ENCODE measurements at places on chromosomes 11 and 22.

DNA sequence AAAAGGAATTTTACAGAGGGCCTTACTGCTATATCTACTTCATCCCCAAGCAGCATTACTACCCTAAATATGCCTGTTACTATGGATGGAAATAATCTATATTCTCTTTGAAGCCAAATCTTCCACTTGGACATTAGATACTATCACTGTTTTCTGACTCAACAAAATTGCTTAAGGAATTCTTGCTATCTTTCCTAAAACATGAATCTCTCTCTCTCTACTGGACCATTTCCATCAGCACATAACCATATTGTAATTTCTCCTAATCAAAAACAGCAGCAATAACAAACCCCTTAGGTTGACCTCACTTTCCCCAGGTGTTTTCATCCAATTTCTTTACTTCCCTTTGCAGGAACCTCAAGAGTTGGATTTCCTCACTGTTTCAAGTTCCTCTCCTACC is 67.9 kb upstream of the BLID start:
- no peaks in the 10 kb centered on the region for H3K27me3 ChIP-seq
- no peak for DNase-seq
- H3K36me3 ChIP-seq, result no peaks in the 10 kb centered on the region

- no peak overlapping the region for H3K27ac ChIP-seq
- no peaks in the 10 kb centered on the region for H3K4me1 ChIP-seq
- DNase-seq, result no peak
- H3K27me3 ChIP-seq, result peaks cover 3% of the 10 kb centered on the region
Observed at GRCh38 chr11:7516475-7516874, 2.7 kb downstream of the PPFIBP2 start.

GRCh38 chr22:49858827-49859226 is 5.2 kb downstream of the ZBED4 start:
- no peak for DNase-seq
- H3K27ac ChIP-seq, result no peak overlapping the region
- H3K4me1 ChIP-seq, result peaks cover 5% of the 10 kb centered on the region
- H3K36me3 ChIP-seq, result no peaks in the 10 kb centered on the region

DNA sequence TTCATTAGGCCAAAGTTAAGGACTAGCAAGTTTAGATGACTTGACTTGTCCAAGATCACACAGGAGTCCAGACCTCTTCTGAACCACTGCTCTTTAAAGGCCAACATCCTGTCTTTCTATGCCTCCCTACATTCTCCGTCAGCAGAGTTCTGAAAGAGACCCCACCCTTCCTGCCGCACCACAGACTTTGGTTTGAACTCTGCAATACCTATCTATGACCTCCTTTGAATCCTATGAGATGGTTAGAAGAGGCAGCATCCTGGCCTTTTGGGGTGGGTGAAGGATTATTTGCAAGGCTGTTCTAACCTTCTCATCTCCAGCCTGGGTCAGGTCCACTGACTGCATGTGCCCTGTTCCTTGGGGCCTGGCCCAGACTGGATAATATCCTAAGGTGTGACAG is 4.3 kb upstream of the RRM1 start:
- H3K4me3 ChIP-seq, result no peak overlapping the region
- H3K27ac ChIP-seq, result no peak overlapping the region
- H3K4me1 ChIP-seq, result no peaks in the 10 kb centered on the region
- no peak for DNase-seq

- H3K4me1 ChIP-seq, result no peaks in the 10 kb centered on the region
- H3K27ac ChIP-seq, result no peak overlapping the region
- H3K4me3 ChIP-seq, result peak overlapping the region; percentile 89
- H3K36me3 ChIP-seq, result no peaks in the 10 kb centered on the region
Observed at GRCh38 chr22:31496735-31497146, 405 bp downstream of the SFI1 start.

DNA sequence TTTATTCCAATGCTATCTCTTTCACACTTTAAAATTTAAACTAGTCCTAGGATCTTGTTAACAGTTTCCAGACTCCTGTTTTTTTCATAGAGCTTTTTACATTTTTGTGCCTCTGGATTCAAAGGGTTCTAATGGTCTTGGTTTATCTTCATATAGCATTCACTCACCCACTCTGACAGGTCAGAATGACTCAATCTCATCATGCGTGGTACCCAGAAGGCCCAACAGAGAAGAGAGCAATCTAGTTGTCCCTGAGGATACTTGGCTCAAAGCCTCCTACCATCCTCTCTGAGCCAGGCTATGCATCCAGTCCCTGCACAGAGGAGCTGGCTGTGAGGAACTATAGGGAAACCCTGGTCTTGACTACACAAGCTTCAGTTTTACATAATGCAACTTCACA is 27.5 kb downstream of the MAML2 start:
- H3K36me3 ChIP-seq, result no peaks in the 10 kb centered on the region
- H3K27me3 ChIP-seq, result no peaks in the 10 kb centered on the region
- H3K27ac ChIP-seq, result no peak overlapping the region

- H3K27ac ChIP-seq, result no peak overlapping the region
- no peak overlapping the region for H3K4me3 ChIP-seq
- H3K27me3 ChIP-seq, result no peaks in the 10 kb centered on the region
- peaks cover 6% of the 10 kb centered on the region for H3K4me1 ChIP-seq
- peaks cover 11% of the 10 kb centered on the region for H3K36me3 ChIP-seq
Observed at GRCh38 chr11:45151362-45151982, 5.0 kb downstream of the PRDM11 start.

DNA sequence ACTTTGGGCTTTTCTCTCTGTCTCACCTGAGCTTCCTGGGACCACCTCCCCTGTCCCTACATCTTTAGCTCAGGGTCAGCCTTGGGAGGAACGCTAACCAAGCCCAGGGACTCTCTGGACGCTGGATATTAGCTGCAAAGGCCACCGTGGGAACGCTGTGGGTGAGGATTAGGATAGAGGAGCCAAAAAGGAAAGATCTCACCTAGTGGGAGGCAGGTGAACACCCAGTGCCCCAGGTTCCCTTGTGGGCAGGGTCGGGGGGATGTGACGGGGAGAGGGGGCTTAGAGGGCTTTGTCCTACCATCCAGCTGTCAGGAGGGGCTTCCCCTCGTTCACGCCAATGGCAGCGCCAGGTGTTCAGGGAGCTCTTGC is 50.2 kb downstream of the LINC01488 start:
- no peak overlapping the region for H3K4me3 ChIP-seq
- no peaks in the 10 kb centered on the region for H3K4me1 ChIP-seq
- H3K27ac ChIP-seq, result no peak overlapping the region

- DNase-seq, result no peak
- no peaks in the 10 kb centered on the region for H3K36me3 ChIP-seq
- H3K27me3 ChIP-seq, result no peaks in the 10 kb centered on the region
- no peak overlapping the region for H3K4me3 ChIP-seq
- no peaks in the 10 kb centered on the region for H3K4me1 ChIP-seq
- H3K27ac ChIP-seq, result no peak overlapping the region
Observed at GRCh38 chr11:77130763-77131513, 2.9 kb downstream of the MYO7A start.

DNA sequence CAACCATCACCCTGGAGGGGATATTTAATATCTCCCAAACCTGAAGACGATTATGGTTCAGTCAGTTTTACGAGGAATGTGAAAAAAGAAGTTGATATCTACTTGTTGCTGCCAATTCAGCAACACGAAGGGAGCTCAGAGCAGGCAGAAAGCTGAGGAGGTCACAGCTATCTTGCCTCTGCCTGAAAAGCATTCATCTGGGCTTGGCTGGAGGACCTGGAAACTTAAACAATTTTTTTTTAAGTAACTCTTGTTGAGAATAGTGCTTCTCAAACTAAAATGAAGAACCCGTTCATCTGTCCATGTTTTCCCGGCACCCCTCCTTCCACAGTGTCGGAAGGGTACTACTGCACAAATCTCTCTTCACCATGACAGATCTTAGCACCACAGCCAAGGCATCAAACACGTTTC is 98.9 kb downstream of the MICAL3 start:
- H3K4me1 ChIP-seq, result peaks cover 8% of the 10 kb centered on the region
- no peak overlapping the region for H3K27ac ChIP-seq
- no peaks in the 10 kb centered on the region for H3K36me3 ChIP-seq
- no peak overlapping the region for H3K4me3 ChIP-seq
- H3K27me3 ChIP-seq, result no peaks in the 10 kb centered on the region

DNA sequence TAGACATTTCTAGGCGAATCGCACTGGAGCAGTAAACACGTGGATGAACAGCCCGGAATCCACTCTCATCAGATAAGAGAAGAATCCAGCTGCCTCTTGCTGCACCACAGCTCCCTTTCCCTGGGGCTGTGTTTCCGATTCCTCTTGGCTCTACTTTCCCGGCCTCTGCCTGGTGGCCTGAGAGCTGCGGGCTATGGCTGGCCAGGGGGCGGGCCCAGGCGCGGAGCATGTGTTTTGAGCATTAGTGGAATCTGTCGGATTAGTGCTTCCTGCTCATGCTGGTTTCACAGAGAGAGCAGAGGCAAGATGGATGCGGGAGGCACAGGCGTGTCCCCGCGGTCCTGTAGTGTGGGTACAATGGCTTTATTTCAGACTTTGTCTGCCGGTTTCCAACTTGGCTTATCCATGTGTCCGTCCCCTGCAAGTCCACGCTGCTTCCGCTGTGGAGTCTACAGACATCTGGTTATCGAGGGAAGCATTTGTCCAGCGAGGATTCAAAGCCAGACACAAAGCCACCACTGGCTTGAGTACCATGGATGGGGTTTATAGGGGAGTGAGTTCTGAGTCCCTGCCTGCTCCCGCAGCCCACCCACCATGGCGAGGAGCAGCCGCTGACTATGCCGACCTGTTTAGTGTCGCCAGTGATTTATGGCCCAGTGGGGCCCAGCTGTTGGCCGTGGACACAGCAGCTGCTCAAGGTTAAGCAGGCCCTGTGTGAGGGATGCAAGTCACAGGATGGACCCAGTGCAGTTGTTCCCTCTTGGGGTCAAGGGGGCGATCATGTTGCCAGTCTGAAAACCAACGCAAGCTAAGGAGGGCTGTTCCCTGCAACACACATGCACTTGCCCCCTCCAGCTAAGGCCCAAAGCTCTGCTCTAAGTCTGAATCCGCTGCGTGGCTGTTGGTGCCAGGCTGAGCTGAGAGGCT is 43.3 kb upstream of the EP300 start:
- peak; percentile 75 for DNase-seq
- H3K36me3 ChIP-seq, result no peaks in the 10 kb centered on the region
- no peaks in the 10 kb centered on the region for H3K4me1 ChIP-seq
- no peaks in the 10 kb centered on the region for H3K27me3 ChIP-seq
- no peak overlapping the region for H3K4me3 ChIP-seq

GRCh38 chr11:114880442-114880841 is 202.1 kb downstream of the NXPE2 start:
- no peak overlapping the region for H3K27ac ChIP-seq
- no peaks in the 10 kb centered on the region for H3K4me1 ChIP-seq
- H3K36me3 ChIP-seq, result no peaks in the 10 kb centered on the region

GRCh38 chr11:66316849-66317251 is at the start of gene CD248:
Gene CD248 (minus strand): TSS chr11:66317044. CDS start chr11:66317027, 17 bp downstream.
- no peaks in the 10 kb centered on the region for H3K27me3 ChIP-seq
- peak within 1 kb of the TSS; percentile 69 for H3K4me3 ChIP-seq
- H3K4me1 ChIP-seq, result peaks cover 2% of the 10 kb centered on the region
- DNase-seq, result peak; percentile 75

DNA sequence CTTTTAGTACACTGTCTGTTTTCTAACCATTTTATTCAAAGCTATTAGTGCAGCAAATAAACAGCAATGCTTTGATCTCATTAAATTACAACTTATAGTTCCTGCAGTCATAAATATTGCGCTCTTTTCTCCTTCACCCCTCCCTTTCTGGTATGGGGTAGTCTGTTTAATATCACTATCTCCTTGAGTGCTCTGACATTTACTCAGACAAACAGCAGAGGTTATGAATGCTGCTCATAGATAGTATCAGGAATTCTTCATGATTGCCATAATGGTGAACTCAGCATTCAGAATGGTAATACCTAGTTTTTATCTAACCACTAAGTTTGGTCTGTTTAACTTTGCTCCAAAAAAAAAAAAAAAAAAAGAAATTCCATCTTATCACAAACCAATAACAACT is 87.4 kb downstream of the EIF3M start:
- H3K27ac ChIP-seq, result no peak overlapping the region
- H3K36me3 ChIP-seq, result peaks cover 7% of the 10 kb centered on the region
- H3K27me3 ChIP-seq, result no peaks in the 10 kb centered on the region
- no peaks in the 10 kb centered on the region for H3K4me1 ChIP-seq
- no peak overlapping the region for H3K4me3 ChIP-seq

DNA sequence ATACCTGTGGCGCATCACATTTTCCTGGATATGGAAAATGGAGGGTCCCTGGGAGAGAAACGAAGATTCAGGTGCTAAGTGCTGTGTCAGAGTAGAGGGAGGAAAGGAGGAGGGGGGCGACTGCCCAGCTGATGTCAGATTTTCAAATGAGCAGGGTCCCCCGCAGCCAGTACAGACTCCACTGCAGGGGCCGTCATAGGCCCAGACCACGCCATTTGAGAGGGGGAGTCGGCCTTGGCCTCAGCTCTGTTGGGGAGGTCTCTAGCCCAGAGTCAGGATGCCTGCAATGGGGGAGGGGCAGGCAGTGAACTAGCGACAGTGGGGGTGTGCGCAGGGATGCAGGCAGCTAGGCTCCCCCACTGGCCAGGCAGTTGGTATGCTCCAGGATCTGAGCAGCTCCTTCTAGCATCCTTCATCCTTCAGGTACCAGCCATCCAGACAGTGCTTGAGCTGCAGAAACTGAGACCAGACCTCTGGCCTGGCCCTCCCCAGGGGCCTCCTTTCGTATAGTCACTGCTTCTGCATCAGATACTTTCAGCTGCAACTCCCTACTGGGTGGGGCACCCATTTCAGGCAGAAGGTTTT is at the start of the genes BSCL2 and GNG3:
Gene BSCL2 (minus strand): TSS at position 148 of the 585 bp plus-strand sequence. CDS start 229 bp downstream, outside the sequence.
Gene GNG3 (plus strand): TSS at position 400 of the 585 bp plus-strand sequence. CDS start 620 bp downstream, outside the sequence.
- DNase-seq, result peak; percentile 99
- H3K4me1 ChIP-seq, result peaks cover 2% of the 10 kb centered on the region
- peaks cover 34% of the 10 kb centered on the region for H3K36me3 ChIP-seq
- peak within 1 kb of the TSS; percentile 91 for H3K4me3 ChIP-seq
- H3K27ac ChIP-seq, result no peak within 1 kb of the TSS

GRCh38 chr22:46068593-46069491 is 81.5 kb upstream of the PPARA start:
- H3K36me3 ChIP-seq, result 0 out of 3 replicates have a peak, but pooled peaks cover 1% of the 10 kb centered on the region
- no peak overlapping the region for H3K27ac ChIP-seq
- H3K4me1 ChIP-seq, result no peaks in the 10 kb centered on the region
- H3K4me3 ChIP-seq, result no peak overlapping the region
- no peak for DNase-seq
